ENCODE measurements at places on chromosomes 7 and 10.

- peaks cover 30% of the 10 kb centered on the region for H3K4me1 ChIP-seq
- H3K27ac ChIP-seq = no peak overlapping the region
- H3K4me3 ChIP-seq = no peak overlapping the region
- no peak for DNase-seq
These were observed 173.4 kb upstream of the RHEB start for GRCh38 chr7:151693140-151693539.

GRCh38 chr7:17234398-17235031 lies 63.9 kb upstream of the AHR start:
- H3K4me3 ChIP-seq = no peak overlapping the region

DNA sequence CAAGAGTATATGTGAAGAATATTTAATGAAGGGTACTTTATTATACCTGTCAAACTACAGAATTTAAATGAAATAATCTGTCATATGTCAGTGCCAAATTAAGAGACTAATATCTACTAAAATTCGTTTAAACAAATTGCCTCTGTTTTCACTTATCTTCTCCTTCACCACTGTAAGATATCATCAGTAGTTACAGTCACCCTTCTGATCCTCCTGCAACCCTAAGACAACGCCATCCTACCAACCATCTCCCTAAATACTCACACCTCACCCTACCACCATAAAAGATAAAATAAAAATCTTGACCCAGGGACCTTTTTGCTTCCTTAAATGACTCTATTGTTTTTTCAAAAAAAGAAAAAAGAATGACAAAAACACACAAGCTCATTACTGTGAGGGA lies 20.8 kb downstream of the EZH2 start:
- H3K27ac ChIP-seq = no peak overlapping the region
- no peak overlapping the region for H3K4me3 ChIP-seq
- no peaks in the 10 kb centered on the region for H3K27me3 ChIP-seq
- no peaks in the 10 kb centered on the region for H3K4me1 ChIP-seq

DNA sequence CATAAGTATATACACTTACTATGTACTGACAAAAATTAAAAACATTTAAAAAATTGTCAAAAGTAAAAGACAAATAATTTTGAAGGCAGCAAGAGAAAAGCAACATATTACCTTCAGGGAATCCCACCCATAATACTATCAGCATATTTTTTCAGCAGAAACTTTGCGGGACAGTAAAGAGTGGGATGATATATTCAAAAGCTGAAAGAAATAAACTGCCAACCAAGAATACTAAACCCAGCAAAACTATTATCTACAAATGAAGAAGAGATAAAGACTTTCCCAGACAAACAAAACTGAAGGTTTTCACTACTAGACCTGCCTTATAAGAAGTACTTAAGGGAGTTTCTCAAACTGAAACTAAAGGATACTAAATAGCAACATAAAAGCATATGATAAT lies 257.9 kb downstream of the TCF7L2 start:
- H3K4me1 ChIP-seq = no peaks in the 10 kb centered on the region
- DNase-seq = no peak
- no peak overlapping the region for H3K4me3 ChIP-seq
- H3K27me3 ChIP-seq = no peaks in the 10 kb centered on the region
- H3K27ac ChIP-seq = no peak overlapping the region

DNA sequence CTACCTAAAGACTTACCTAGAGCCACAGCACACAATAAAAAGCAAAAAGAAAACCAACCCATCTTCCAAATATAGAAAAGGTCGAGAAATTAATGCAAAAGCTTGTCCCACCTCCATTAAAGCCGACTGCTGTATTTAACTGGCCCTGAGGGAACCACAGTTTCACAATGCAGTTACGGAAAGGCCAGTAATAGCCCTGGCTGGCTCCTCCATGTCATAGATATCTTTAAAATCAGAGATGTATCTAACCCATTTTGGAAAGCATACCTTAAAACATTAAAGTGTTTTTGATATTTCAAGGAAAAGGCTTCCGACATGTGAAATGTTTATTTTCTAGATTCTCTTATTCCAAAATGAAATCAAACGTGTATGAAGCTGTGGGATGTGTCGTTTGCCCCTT lies 23.0 kb downstream of the HDAC9 start:
- DNase-seq = no peak
- H3K36me3 ChIP-seq = no peaks in the 10 kb centered on the region
- no peaks in the 10 kb centered on the region for H3K27me3 ChIP-seq
- no peak overlapping the region for H3K4me3 ChIP-seq
- no peaks in the 10 kb centered on the region for H3K4me1 ChIP-seq
- no peak overlapping the region for H3K27ac ChIP-seq

- H3K4me3 ChIP-seq = no peak overlapping the region
- peaks cover 7% of the 10 kb centered on the region for H3K4me1 ChIP-seq
- DNase-seq = no peak
- no peaks in the 10 kb centered on the region for H3K36me3 ChIP-seq
- no peaks in the 10 kb centered on the region for H3K27me3 ChIP-seq
- no peak overlapping the region for H3K27ac ChIP-seq
These were observed 77.5 kb downstream of the LRRC4 start for GRCh38 chr7:127953423-127954356.

- no peaks in the 10 kb centered on the region for H3K27me3 ChIP-seq
- no peaks in the 10 kb centered on the region for H3K4me1 ChIP-seq
- H3K36me3 ChIP-seq = peaks cover 15% of the 10 kb centered on the region
- DNase-seq = no peak
- H3K4me3 ChIP-seq = no peak overlapping the region
These were observed 12.2 kb downstream of the DNAJB9 start for GRCh38 chr7:108581655-108582491.

Measured in upper lobe of left lung (tissue), 6 donors.